Activated T-cell treated with anti-CD3 and anti-CD28 coated beads for 48 hours (primary cell): ENCODE measurements at places on chromosomes 2 and 18.

DNA sequence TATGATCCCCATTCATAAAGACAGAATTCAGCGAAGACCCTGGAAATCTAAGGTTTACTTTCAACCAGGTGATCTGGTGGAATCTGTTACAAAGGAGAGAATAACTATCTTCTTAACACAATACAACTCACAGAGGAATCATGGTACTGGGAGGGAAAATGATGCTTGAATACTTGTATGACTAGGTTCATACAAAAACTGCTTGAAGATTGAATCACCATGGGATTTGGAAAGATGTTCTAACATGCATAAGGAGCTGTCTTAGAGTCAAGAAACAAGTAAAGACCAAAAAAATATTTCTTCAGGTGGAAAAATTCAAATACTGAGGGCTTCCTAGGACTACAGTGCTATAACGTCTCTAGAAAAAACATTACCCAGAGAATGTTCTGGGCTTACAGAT, 32.2 kb downstream of the COL5A2 start:
- DNase-seq, result no peak

- no peak for DNase-seq
Observed at GRCh38 chr2:37897511-37897910, 27.6 kb upstream of the RMDN2 start.

DNA sequence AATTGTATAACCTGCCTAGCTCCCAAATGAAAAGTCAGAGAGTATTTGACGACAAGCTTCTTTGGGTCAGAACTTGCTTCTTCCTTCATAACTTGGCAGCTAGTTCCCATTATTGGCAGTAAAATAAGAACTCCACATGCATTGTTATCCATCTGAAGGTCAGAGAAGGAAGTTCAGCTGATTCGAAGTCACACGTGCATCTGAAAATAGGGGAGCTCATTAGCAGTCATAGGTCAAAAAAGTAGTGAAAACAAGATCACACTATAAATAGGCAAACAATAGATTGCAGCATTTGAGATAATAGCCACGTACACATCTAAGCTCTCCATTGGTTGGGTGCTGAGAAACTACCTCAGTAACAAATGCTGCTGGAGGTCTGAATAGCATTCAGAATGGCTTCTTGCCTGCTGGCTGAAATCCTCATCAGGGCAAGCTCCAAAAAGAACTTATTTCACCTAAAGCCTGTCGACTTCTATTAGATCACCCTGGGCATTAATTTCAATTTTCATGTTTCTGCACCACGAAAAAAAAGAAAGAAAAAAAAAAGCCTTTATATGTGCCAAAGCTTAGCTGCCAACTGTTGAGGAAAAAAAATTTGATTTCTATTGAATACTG, 1492.9 kb upstream of the CELF4 start:
- DNase-seq, result no peak

- no peak for DNase-seq
Observed at GRCh38 chr2:60976875-60977561, 40.5 kb upstream of the PEX13 start.

- DNase-seq, result no peak
Observed at GRCh38 chr2:175478096-175478768, 296.7 kb upstream of the ATP5MC3 start.

- no peak for DNase-seq
Observed at GRCh38 chr2:10085043-10085667, 4.9 kb upstream of the CYS1 start.

DNA sequence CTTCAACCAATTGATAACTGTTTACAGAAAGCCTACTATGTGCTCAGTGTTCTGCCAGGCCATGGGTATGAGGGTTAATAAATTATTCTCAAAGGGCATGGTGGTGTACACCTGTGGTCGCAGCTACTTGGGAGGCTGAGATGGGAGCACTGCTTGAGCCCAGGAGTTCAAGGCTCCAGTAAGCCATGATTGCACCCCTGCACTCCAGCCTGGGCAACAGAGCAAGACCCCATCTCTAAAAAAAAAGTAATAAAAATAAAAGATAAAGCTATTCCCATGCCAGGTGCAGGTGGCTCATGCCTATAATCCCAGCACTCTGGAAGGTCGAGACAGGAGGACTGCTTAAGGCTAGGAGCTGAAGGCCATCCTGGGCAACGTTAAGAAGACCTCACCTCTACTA, 8.0 kb downstream of the SPRED2 start:
- DNase-seq, result no peak

DNA sequence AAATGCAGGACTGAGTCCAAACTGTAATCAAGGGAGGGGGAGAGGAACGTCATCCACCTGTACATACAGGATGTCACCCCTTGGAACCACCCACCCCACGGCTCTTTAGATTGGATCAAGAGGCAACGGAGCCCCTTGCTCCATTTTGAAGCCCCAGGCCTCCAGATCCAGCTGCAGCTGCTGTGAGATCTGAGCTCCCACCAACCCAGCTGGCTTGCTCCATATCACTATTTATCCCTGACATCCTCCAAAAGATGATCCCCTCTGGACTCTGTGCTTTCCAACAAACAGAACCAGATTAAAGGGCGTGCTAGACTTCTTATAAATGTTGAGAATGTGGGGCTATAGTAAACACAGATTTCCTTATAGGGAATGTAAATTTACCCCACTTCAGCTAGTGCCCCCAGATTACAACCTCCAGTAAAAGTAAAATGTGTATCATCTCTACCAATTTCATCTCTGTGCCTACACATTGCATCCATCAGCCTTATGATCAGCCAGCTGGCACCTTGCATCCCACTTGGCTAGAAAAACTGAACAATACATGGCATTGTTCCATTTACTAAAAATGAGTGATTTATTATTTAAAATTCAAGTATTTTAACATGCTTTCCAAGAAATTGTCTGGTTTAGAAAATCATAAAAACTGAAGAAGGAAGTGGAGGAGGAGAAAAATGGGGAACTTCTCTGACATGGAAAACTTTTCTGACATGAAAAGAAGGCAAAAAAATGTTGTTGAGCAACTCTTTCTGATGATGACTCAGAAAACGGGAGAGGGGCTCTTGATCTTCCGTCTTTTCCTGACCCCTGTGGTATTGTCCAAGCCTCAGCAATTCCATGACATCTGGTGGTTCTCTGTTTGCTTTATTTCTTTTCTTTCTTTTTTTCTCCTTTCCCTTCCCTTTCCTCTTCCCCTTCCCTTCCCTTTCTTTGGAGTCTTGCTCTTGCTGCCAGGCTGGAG, 262.6 kb upstream of the THUMPD2 start:
- DNase-seq, result no peak

- DNase-seq, result no peak
Observed at GRCh38 chr2:58638256-58638805, 397.2 kb upstream of the FANCL start.

DNA sequence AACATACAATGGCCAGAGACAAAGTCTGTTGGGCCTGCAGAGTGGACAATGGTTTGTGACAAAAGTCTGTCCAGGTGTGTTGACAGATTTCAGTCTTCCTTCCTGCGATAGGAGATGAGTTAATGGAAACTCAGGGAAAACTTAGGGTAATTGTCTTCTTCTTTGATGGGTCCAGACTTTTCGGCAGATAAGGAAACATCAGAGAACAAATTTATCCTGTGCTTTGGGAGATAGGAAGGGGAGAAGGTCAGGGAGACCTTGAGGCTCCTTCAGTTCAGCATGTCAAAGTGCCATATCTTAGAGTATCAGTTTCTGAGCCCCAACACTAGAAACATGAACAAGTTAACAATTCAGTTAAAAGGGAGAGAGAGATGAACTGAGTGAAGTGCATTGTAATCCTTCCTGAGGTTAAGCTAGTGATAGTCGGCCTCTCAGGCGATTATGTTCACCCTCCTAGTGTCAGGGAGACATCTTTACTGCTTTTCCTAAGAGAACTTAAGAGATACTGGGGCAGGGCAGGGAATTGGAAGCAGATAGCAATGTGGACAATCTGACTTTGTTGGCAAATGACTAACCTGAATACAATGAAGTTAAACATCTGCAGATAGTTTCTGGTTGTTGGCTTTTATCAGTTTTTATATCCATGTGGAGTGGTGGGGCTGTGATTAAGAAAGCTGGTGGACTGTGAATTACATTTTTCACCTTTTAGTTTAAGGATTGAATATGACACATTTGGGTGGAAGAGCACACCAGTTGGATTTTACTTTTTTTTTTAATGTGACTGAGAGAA, 248.8 kb upstream of the FN1 start:
- DNase-seq, result no peak

DNA sequence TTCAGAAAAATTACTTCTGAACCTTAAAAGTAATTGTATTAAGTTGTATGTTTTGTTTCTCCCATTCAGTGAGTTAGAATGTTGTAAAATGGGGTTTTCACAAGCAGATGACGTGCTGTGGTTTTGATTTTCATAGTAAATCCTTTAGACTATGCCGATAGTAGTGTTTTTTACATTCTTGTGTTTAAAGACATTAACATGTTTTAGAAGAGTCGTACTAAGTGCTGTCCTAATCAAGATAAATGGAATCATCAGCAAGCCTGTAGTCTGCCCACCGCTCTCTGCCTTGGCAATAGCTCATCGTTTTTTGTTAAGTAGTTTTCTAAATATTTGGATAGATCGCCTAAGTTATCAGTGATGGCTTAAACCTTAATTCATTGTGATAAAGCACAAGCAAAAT, 21.5 kb downstream of the PKP4 start:
- DNase-seq, result no peak

GRCh38 chr2:236169741-236170589, 1.8 kb upstream of the GBX2 start:
- DNase-seq, result no peak

DNA sequence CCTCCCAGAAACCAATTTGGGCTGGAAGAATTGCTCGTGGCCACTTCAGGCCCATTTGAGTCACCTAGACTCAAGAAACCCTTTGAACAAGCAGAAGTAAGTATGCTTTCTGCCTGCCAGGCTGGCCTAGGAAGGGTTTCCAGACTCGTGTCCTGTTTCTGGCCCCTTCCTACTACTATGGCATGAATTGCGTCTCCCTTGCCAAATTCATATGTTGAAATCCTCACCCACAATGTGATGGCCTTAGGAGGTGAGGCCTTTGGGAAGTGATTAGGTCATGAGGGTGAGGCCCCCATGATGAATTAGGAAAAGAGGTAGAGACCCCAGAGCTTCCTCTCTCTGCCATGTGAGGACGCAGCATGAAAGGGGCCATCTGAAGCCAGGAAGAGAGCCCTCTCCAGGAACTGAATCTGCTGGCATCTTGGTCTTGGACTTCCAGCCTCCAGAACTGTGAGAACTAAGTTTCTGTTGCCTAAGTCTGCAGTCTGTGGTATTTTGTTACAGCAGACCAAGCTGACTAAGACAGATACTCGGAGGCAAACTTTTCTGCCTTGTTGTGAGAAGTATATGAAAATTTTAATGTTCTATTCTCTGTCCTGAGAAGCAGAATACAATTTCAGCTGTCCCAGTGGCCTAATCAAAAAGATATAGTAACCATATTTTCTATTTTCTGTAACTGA, 13.1 kb downstream of the GPR45 start:
- DNase-seq, result no peak

GRCh38 chr2:48984922-48985321, 169.4 kb downstream of the FSHR start:
- DNase-seq, result no peak

DNA sequence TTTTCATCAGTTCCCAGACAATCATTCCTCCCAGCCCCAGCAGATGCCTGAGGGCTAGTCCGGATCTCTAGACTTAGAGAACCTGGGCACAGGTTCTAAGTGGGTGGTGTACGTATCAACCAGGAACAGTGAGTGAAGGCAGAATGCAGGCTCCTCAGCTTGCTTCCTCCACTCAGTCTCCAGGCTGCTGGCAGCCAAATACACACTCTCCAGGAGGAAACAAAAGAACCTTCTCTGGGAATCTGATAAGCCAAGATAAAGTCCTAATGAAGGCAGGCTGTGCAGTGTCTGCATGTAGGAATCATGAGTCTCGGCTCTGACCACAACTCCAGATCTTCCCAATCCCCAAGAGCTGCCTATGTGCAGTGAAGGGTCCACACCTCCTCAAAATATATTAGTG, 245.7 kb downstream of the SP3 start:
- no peak for DNase-seq
